ELF-1 (cell line): ENCODE measurements at places on chromosomes 3 and 15.

GRCh38 chr3:61912158-61912557 lies 350.8 kb downstream of the PTPRG start:
- no peak for DNase-seq

GRCh38 chr15:34584996-34585395 lies 1.5 kb upstream of the GOLGA8B start:
- DNase-seq, result no peak

- no peak for DNase-seq
Measured at GRCh38 chr3:150059729-150060128, 89.0 kb upstream of the PFN2 start.

GRCh38 chr15:68640791-68641331 lies 62.1 kb downstream of the CORO2B start:
- no peak for DNase-seq

DNA sequence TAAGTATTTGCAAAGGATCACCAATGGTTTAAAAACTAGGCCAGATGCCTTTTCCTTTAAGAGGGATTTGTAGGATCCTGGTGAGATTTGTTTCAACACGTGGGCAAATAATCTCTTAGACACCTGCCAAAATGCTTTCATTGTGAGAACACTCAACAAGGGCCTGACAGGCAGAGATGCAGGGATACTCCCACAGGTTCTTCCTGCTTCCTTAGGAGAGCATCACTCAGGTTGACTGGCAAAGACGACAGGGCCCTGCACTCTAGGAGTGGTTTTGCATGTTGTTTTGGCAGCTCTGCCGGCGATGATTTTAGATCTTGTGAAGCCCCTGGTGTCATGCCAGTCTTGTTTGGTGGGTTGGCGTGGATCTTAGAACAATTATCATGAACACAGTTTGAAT lies 184.5 kb downstream of the NR1D2 start:
- no peak for DNase-seq

DNA sequence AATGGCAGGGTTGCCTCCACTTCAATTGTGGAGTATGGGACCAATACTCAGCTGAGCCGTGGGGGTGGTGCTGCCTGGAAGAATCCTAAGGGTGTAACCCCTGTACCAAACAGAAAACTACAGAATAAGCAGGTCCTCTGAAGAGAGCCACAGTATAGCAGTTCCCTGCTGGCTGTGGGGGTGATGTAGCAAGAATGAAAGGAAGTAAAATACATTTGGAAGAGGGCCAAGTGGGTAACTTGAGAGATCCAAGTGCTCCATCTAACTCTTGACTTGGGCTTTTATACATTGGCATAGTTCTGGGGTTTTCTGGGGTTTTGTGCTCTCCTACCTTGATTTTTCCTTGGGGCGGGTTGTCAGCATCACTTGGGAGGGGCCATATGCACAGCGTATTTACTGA lies 341.4 kb downstream of the OTOL1 start:
- DNase-seq, result no peak

DNA sequence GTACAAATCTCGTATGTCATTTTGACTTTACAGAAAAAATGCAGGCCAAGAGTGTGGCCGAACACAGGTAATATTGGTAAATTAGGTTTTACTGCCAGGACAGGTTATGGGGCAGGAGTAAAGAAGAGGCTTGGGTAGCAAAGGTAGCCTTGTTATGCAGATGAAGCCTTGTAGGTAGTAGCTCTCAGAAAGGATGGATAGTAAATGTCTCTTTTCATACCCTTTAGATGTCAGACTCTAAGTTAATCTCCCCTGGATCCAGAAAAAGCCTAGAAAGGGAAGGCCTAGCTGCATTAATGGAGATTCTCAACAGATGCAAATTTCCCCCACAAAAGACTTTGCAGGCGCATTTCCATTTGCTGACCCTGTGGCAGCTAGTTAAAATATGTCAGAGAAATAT lies 1445.1 kb upstream of the CADM2 start:
- no peak for DNase-seq

- DNase-seq, result no peak
Measured at GRCh38 chr3:40021338-40021737, 211.9 kb downstream of the MYRIP start.

DNA sequence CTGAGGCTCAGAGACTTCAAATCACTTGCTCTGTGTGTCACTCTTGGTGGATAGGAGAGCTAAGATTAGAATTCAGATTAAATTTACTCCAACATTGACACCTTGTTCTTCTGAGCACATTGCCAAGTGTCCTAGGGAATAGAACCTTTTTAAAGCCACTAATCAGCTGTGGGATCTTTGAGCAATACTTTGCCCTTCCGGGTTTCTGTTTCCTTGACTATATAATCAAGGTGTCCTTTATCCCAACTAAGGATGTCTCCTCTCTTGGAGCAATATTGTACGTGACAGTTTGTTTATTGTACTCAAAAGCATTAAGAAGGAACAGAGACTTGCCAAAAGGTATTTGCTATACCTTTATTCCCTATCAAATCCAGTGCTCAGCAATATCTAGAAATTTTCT lies 170.9 kb upstream of the CADPS start:
- no peak for DNase-seq
